Endothelial cell of umbilical vein (primary cell): ENCODE measurements at places on chromosomes 6 and 20. TPM values are rescaled to one million over a fixed set of nuclear protein-coding genes. Genes with fewer than 3 reads are reported as not detected.
A peak's percentile ranks its signal among the peaks of the same experiment; 100 is the strongest.

- no peak for DNase-seq
Measured at GRCh38 chr6:132446141-132446854, 45.0 kb upstream of the MOXD1 start.

GRCh38 chr6:55011034-55011433 lies 163.3 kb upstream of the HCRTR2 start:
- no peak for DNase-seq

- no peak for DNase-seq
Measured at GRCh38 chr20:35903843-35904242, 50.5 kb downstream of the SCAND1 start.

DNA sequence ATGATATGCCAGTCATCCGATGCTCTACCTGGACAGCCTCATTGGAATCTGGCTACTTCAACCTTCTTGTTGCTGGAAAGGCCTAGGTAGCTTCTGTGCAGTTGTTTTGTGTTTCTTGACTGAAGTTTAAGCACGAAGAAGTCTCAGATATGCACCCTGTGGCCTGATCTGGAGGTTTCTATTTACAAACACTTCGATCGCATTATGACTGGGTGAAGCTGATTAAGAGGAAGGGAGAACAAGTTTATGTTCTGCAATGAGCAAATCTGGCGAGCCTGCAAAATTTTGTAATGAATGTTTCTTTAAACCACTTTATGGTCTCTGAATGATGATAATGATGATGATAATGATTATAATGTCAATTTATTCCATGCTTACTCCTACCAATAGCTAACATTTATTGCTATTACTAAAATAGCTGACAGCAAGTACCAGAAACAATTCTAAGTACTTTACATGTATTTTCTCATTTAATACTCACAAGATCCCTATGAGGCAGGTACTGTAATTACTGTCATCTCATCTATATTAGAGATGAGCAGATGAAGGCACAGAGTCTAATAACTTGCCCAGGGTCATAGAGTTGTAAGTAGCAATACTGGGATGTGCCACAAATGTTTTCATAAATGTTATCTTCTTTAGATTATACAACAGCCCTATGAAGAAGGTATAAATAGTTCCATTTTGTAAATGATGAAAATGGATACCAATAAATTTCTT lies 126.1 kb upstream of the UST start:
- DNase-seq = no peak

GRCh38 chr20:49666911-49667310 lies 46.8 kb downstream of the B4GALT5 start:
- no peak for DNase-seq

Gene SLX4IP
- 1.7 and 1.9 TPM in 2 replicates for polyA plus RNA-seq

Gene CPXM1
- polyA plus RNA-seq = 18.9 and 21.3 TPM in 2 replicates

DNA sequence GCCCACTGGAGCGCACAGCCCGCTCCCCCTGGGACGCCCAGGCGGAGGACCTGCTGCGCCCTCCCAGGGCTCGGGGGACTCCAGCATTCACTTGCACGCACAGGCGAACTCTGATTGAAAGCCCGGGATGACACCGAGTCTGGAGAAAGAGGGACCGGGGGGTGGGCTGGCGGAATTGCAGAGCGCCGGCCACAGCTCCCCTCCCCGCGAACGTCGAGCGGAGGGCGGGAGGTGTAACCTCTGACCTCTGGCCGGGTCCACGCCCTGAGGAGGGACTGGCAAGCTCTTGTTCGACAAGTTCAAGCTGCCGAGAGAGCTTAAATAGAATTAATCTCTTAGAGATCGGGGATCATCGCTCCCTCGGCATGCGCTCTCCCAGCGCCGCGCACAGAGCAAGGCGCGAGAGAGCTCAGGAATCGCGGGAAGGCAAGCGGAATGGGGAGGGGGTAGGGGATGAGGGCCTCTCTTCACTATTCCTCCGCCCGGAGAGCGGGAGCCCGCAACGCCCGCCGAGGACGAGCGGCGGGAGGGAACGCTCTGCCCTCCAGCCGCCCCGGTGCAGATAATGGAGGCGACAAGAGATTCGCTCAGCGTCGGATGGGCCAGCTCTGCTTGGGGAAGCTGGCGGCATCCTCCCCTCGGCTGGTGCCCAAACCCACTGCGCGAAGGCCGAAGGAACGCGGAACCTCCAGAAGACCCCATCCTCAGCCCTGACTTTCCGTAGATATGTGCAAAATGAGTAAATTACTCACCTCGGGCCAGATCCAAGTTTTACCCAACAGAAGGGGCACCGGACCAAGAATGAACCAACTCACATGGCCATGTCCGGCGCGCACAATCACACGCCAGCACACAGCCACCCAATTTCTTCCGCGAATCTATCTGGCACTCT lies 761 bp upstream of the NR2E1 start:
- DNase-seq = no peak

GRCh38 chr6:111804627-111805235 lies 68.5 kb downstream of the FYN start:
- peak; percentile 81 for DNase-seq

Gene FAXC
- 2.8 and 3.4 TPM in 2 replicates for polyA plus RNA-seq

Gene HLA-DQB1
- polyA plus RNA-seq = not detected in 2 replicates

DNA sequence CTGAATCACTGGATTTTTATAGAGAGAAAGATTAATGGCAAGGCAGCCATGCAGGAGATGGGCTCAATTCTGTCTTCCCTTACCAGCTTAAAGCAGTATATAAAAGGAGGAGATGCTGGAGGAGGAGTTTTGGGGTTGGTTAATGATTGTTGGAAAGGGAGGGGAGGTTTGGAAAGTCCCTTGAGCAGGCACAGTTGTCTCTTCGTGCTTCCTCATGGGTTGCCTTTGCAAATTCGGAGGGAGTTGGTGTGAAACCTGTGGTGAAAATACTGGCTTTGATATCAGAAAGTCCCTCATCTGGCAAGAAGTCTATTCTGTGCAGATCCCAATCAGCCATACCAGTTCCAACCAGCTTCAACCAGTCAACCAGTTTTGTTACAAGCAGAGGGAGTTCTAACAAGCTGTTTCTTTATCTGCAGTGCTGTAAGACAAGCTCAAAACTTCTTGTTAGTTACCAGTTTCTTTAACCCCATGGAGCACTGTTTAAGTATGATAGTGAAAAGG lies 107.0 kb downstream of the HIVEP1 start:
- DNase-seq = no peak

DNA sequence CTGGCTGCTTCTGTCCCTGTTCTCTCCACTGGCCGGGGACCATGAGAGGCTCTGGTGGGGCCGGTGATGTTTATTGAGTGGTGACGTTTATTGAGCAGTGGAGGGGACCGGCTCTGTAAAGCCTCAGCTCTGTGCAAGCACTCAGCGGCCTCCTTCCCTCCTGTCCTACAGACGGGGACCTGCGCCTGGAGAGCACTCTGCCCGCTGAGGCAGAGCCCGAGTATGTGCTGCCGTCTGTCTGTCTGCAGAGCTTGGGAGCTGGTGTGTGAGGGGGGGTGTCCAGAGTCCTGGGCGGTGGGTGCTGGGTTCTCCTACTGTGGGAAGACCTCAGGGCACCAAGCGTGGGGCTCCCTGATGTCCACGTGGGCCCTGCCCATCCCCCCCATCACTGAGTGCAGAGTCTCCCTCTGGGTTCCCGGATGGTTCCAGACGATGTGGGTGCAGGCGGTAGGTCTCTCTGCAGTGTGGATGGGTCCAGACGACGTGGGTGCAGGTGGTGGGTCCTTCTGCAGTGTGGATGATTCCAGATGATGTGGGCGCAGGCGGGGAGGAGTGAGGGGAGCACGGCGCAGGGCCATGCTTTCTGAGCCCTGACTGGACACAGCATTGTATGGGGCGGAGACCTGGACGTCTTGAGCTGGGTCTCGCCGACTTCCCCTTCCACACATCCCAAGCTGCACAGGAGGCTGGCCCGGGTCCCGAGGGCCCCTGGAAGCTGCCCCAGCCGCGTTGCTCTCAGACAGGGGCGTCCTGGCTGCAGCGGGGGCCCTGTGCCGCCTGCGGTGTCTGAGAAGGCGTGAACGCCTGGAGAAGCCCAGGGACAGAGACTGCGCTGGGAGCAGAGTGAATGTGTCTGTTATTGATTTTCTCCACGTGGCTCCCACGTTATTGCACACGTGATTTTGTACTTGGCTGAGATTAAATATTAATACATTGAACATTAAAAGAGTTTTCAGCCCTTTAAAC lies 14.9 kb upstream of the BHLHE23 start:
- DNase-seq = no peak
